ENCODE measurements at places on chromosomes 11 and 22.

DNA sequence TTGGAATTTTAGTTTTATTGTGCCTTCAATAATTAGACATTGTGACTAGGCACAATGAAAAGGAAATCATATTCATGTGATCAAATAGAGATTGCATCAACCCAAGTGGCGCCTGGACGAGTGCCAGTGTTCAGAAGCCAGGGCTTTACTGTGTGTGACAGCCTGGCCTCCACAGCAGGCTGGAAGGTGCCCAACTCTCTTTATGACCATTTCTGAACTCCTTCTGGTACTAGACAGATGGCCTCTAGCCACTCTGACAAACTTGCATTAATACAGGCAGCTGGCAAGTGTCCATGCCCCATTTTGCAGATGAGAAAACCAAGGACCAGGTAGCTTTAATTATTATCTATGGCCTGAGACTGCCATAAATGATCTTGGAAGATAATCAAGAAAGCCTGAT, 8.3 kb upstream of the POU2AF1 start:
- DNase-seq, result no peak

DNA sequence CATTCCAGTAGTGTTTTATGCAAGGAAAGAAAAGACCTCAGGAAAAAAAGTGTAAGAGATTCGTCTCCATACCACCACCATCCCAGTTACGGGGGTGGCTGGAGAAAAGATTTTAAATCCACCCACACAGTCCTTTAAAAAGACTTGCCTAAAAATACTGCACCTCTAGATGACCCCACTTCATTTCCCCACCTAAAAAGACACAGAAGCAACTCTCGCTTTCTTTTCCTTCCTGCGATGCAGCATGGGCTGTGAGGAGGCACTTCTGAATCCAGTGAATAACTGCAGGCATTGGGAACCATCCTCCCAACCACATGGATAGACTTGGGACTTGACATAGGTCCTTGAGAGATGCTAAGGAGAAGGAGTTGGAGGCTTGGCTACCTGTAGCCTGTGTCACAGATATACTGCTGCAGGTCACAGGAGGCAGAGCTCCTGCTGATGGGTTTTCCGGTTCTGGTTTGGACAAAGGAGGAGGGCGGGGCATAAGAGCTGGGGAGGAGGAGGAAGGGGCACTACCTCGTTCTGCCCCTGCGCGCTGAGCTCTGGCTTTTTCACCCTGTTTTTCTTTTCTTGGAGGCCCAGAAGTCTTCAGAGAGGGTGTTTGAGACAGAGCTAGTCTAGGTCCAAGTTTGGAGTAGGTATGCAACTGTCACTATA, 285.9 kb downstream of the NTM start:
- no peak for DNase-seq

- no peak for DNase-seq
Measured at GRCh38 chr11:59818572-59818971, 8.0 kb upstream of the MRPL16 start.

- no peak for DNase-seq
Measured at GRCh38 chr22:46592390-46592872, 27.8 kb upstream of the GRAMD4 start.

- DNase-seq, result no peak
Measured at GRCh38 chr11:44983786-44984185, 33.1 kb upstream of the TP53I11 start.

GRCh38 chr22:35065796-35066218, at the start of gene ISX:
Gene ISX (plus strand): TSS chr22:35066158. CDS start chr22:35067088, 930 bp downstream.
- no peak for DNase-seq

DNA sequence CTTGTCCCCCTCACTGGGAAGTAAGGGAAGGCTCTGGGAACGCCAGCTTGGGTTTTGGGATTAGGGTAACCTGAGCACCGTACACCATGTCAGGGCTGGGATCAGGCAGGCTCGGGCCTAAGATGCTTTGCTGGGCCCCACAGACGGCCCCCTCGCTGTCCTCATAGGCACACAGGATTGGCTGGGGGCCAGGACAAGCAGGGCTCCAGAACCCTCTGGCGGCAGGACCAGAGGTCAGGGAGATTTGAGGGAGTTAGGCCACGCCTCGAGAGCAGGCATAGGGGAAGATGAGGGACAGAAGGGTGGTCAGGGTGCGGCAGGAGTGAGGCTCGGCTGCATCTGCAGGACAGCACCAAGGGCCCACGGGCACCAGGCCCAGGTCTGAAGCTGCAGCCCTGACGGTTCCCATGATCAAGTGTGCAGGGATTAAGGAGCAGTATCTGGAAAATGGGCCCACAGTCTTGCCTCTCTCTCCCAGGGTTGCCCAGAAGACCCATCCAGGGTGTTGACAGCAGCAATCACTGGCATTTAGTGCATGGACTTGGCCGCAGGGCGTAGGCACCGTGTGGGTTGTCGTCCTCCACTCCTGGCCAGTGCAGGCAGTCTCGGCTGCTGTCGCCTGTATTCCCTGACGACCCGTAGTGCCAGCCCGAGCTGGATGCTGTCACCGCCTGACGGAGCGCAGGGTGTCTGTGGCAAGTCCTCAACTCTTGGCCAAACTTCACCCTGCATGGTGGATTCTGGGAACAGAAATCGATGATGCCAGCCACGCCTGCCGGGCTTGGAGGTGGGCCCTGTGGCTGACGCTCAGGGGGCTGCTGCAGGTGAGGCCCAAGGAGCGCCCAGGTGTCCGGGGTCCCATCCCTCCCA, 15.7 kb upstream of the GNB1L start:
- no peak for DNase-seq

DNA sequence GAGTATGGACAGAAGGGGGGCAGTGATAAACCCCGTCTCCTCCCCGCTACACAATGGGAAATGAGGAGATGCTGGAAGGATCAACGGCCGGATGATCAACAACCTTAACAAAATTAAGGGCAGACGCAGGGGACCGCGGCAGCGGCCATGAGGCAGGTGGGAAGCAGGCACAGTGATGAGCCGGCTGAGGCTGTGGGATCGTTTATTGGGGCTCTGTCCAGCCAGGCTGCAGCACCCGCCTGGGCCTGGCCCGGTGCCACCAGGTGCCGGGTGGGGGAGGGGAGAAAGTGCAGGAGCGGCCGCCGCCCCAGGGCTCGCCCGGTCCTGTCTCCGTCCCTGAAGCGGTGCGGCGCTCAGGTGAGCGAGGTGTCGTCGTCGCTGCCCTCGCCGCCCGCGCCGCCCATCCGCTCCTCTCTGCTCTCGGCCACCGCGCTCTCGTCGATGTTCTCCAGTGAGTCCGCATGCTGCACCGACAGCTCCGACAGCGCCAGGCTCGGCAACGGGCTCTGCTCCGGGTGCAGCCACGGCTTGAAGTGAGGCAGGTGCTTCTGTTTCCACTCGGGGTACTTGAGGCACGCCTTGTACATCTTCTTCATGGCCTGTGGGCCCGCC, 2.4 kb upstream of the ARAP1 start:
- DNase-seq, result no peak
